Stimulated activated CD8-positive, alpha-beta memory T cell treated with anti-CD3 and anti-CD28 coated beads, Interleukin-4, amount 100 ng/mL, for 48 hours (primary cell): ENCODE measurements at places on chromosomes 6 and 20.
A peak's percentile ranks its signal among the peaks of the same experiment; 100 is the strongest.

GRCh38 chr6:56642366-56643261 lies at the start of gene DST:
Gene DST (minus strand): TSS chr6:56642889.
- DNase-seq = no peak

GRCh38 chr20:22576733-22577514 lies 7.4 kb downstream of the FOXA2 start:
- no peak for DNase-seq

DNA sequence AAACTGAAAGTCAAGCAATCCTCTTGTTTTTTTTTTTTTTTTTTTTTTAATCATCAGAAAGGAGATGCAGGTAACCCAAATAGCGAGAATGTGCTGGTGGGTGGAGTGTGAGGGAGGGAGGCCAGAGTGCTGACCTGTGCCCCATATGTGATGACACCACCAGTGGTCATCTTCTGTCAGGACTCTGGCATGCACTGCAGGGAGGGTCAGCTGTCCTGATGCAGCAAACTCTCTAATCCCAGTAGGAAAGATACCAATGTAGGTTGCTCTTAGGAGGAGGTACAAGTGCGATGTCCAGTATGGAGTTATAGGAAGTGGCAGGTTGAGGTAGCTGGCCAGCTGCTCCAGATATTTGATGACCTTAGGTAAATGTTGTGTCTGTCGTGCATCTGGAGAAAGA lies 2.8 kb upstream of the CST4 start:
- no peak for DNase-seq

DNA sequence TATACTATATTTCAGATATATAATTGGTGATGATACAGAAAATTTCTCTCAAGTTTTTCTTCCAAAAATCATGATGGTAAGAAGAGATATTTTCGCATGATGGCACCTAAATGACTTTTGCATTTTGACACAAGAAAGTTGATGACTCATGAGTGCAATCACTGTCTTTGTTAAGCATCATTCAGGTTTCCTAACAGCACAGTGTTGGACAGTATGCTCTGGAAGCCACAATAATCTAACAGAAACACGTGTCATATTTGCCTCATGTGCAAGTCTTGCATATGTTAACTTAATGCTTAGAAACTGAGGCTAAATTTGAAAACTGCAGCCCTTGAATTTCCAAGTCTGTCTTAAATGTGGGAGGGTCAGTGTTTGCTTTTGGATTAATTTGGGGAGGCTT lies 533.5 kb downstream of the LMBRD1 start:
- DNase-seq = no peak

GRCh38 chr6:83536034-83536646 lies 23.8 kb downstream of the PRSS35 start:
- peak; percentile 78 for DNase-seq

DNA sequence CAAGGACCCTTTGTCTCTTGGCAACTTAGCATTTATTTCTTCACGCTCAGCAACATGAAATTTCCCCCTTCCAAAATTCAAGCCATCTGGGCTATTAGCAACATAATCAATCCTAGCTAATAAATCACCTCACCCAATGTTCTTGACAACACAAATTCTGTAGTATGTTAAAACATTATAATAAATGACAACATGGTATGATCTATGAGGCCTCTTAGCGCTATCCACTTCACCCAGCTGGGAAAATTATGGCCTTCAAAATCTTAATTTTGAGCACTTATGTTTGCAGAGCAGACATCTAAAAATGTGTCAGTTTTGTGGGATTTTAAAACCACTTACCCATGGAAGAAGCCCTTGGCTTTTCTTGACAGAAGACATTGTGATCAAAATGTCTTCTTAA lies 181.9 kb downstream of the HDGFL1 start:
- DNase-seq = no peak

GRCh38 chr6:150235218-150235617 lies 92.4 kb downstream of the PPP1R14C start:
- DNase-seq = no peak

GRCh38 chr20:38116409-38117165 lies 48.5 kb downstream of the TGM2 start:
- DNase-seq = no peak

- DNase-seq = no peak
These were observed 89.4 kb downstream of the CEP162 start for GRCh38 chr6:84137989-84138575.

GRCh38 chr6:82370788-82371187 lies 7.2 kb downstream of the TPBG start:
- no peak for DNase-seq

- no peak for DNase-seq
These were observed 36.4 kb downstream of the XRN2 start for GRCh38 chr20:21339499-21339898.

GRCh38 chr6:158040051-158040803 lies 58.6 kb downstream of the SYNJ2 start:
- peak; percentile 49 for DNase-seq

- no peak for DNase-seq
These were observed 378 bp upstream of the ERVFRD-1 start for GRCh38 chr6:11111769-11112437.

DNA sequence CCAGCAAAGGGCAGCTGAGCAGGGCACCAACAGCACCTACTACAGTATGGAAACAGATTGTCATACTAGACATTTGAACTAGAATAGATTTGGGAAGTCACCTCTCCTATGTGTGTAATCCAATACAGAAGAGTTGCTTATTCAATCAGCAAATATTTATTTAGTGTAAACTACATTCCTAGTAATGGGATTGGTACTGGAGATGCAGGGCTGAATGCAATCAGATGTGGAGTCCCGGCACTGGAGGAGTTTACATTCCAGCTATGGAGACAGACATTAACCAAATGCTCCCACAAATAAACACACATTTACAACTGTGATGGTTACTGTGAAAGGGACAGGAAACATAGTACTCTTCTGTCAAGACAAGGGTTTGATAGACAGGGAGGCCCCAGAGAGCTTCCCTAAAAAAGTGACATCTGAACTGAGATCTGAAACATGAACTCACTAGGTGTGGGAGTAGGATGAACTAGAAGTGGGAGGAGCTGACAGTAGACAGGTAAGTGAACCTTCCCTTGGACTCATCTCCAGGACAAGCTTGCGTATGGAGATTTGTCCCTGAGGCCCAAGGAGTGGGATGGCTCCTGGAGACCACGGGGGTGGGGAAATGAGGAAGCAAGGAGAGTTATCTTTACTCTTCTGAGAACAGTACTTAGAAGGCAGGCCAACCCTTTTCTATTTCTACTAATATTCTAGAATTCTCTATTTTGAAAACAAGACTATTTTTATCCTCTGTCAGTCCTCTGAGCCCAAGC lies 420.5 kb downstream of the MAFB start:
- DNase-seq = no peak

DNA sequence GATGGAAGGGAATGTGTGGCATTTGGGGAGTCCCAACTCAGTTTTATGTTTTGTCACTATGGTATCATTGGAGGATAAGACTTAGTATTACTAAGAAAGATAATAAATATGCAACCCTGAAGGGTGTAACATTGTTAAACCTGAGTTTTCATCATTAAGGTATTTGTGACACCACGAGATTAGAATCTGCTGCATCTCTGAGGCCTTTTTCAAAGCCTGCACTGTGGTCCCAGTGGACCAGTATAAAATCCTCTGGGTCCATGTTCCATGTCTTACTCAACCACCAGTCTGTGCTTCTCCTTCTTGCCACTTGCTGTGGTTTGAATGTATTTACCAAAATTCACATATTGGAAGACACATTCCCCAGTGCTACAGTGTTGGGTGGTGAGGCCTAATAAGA lies 130.6 kb downstream of the TBX18 start:
- DNase-seq = no peak

DNA sequence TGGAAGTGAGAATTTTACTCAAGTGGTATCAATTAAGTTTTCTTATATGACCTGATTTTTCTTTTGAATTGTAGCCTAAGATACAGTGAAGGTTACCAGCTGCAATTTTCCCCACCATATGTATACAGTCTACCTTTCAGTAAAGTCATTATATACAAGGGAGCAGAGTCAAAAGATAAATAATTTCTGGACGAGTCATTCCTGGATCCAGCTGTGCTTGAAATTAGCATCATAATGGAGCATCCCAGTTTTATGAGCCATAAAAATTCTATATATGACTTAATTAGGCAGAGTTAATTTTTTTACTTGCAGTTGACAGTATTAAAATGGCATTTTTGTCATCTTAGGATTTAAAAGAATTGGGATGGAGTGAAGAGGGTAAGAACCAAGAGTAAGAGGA lies 1008.4 kb downstream of the PHF3 start:
- DNase-seq = no peak

DNA sequence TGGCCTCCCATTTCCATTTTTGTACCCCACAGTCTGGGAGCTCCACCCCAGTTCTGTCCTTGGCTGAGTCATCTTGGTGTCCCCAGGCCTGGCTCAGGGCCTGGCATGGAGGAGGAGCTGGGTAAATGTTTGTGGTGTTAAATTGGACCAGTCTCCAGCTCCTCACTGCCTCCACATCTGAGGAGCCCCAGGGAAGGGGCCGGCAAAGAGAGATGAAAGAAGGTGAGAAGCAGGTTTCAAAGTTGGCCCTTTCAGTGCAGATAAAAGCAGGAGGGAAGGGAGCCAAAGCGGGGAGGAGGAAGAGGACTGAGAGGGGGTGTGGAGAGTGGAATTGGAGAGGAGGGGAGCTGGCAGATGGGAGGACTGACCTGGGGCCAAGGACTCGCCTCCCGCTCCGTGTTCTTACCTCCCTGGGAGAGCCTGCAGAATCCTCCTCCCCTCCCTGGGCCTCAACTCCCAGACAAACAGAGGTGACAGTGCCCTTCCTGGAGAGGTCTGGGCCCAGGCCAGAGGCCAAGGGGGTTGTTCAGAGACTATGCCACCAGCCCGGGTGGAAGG lies 89.0 kb downstream of the CD40 start:
- DNase-seq = no peak

GRCh38 chr20:44041001-44041400 lies 126.3 kb downstream of the TOX2 start:
- peak; percentile 15 for DNase-seq

GRCh38 chr6:97059473-97059872 lies 134.9 kb downstream of the KLHL32 start:
- no peak for DNase-seq

DNA sequence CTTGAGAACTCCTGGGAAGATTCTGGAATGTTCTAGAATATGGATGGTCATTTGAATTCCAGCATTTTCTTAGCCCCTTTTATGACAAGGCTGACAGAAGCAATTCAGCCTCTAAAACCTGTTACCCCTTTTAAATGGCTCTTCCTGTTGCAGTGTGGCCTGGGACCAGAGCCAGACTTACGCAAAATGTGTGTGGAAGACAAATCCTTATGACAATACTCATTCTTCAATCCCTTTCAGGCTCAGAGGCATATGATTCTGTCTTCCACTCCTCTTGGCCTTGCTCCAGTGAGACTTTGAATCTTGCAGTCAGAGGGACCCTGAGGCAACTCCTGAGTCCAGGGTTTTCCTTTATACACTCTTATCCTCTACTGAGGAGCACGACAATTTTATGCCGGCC lies 287.0 kb downstream of the CLIC5 start:
- no peak for DNase-seq

DNA sequence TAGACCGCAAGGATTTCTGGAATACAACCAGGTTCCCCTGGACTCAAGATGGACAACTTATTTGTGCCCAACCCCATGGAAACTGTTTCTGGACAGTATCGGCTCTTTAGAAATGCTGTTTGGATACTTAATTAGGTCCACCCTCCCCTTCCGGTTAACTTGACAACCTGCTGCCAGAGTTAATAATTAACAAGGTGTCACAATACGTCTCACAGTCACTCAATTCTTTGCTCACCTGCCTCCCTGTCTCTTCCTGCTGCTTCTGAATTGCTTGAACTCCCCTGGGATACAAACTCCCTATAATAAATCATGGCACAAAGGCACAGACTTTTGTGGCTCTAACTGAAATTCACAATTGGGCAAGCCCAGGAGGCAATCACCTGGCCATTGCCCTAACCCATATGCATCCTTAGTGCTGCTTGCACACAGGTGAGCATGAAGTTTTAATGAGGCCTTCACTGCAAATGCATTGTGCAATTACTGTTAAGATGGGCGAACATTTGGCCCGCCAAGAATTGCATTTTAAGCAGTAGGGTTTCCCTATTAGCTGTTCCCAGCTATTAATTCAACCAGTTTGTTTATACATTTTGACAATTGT lies 504.4 kb upstream of the NOX3 start:
- no peak for DNase-seq

DNA sequence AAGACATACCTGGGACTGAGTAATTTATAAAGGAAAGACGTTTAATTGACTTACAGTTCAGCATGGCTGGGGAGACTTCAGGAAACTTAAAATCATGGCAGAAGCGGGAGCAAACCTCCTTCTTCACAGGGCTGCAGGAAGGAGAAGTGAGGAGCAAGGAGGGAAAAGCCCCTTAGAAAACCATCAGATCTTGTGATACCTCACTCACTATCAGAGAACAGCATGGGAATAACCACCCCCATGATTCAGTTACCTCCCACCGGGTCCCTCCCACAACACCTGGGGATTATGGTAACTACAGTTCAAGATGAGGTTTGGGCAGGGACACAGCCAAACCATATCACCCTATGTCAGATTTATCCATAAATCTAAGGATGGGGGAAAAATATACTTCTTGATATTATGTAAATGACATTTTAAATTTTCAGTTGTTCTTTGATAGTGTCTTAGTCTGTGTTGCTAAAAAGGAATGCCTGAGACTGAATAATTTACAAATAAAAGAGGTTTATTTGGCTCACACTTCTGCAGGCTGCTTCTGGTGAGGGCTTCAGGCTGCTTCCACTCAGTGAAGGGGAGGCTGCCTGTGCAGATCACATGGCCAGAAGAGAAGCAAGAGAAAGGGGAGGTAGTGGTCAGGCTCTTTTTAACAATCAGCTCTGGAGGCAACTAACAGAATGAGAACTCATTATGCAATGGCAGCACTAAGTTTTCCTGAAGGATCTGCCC lies 1.2 kb upstream of the MCM9 start:
- no peak for DNase-seq

GRCh38 chr6:51016489-51016888 lies 197.8 kb downstream of the TFAP2B start:
- DNase-seq = no peak

DNA sequence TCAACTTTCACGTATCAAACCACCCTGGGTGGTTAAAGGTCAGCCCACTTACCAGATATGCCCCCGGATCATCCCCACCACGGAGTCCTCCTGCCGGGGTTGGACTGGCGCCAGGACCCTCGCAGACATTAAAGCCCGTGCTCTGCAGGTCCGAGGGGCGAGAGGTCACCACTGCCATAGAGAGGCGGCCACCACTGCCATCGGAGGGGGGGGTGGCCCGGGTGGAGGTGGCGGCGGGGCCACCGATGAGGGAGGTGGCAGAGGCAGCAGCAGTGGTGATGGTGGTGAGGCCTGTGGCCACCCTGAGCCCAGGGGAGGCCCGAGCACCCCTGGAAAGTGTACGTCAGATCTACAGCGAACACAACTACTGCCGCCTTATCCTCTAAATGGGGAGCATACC lies 76.3 kb downstream of the ASXL1 start:
- no peak for DNase-seq

DNA sequence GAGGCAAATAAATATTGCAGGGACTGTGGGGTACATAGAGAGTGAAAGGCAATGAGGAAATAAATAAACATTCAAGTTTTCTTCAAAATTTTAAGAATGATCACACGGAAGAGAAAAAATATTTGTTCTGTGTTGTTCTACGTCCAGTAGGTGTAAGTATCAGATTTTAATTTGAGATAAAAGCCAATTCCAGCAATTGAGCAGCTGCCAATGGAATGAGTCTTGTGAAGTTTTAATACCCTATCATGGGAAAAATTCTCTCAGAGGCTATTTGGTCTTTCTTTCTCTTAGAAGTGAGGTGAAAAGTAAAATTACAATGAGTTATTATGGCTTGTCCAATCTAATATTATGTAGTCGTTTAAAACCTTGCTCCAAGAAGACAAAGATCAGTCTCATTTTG lies 195.7 kb upstream of the CITED2 start:
- DNase-seq = no peak

GRCh38 chr20:19756761-19757486 lies 1.1 kb upstream of the RIN2 start:
- DNase-seq = no peak
